ENCODE measurements at places on chromosomes 13 and 19. TPM values are rescaled to one million over a fixed set of nuclear protein-coding genes. Genes with fewer than 3 reads are reported as not detected.
A peak's percentile ranks its signal among the peaks of the same experiment; 100 is the strongest.

DNA sequence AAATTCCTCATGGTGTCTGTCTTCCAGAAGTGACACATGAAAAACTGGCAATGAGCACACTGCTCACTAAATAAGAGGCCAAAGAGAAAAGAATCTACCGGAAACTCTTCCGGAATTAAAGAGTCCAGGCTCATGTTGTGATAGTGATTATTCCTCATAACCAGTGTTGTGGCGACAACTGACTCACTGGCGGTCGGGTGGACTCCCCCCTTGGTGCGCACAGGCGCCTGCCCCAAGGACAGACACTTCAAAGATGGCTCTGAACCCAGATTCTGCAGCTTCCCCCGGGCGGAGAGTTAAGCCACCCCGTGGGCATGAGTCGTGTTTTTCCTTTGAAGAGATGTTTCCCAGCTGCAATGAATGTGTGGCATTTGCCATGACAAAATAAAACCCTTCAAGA lies 10.3 kb downstream of the IL17D start:
- no peak for DNase-seq

The PLIN4 gene
- total RNA-seq: 0.22 TPM

The KIR3DL2 gene
- total RNA-seq: 0.47 TPM

The LILRA1 gene
- not detected for total RNA-seq

GRCh38 chr19:1302533-1303239 lies 17.0 kb downstream of the EFNA2 start:
- no peak for DNase-seq

The ZNF784 gene
- 7.4 TPM for total RNA-seq

GRCh38 chr13:95505986-95506385 lies 46.5 kb upstream of the CLDN10 start:
- DNase-seq: no peak

The LILRB4 gene
- 3.2 TPM for total RNA-seq

- no peak for DNase-seq
Observed at GRCh38 chr13:35496761-35497386, 20.4 kb upstream of the MAB21L1 start.

GRCh38 chr19:15871570-15871969 lies 26.3 kb downstream of the CYP4F2 start:
- DNase-seq: no peak

- no peak for DNase-seq
Observed at GRCh38 chr13:42832341-42833096, 51.1 kb downstream of the FAM216B start.

DNA sequence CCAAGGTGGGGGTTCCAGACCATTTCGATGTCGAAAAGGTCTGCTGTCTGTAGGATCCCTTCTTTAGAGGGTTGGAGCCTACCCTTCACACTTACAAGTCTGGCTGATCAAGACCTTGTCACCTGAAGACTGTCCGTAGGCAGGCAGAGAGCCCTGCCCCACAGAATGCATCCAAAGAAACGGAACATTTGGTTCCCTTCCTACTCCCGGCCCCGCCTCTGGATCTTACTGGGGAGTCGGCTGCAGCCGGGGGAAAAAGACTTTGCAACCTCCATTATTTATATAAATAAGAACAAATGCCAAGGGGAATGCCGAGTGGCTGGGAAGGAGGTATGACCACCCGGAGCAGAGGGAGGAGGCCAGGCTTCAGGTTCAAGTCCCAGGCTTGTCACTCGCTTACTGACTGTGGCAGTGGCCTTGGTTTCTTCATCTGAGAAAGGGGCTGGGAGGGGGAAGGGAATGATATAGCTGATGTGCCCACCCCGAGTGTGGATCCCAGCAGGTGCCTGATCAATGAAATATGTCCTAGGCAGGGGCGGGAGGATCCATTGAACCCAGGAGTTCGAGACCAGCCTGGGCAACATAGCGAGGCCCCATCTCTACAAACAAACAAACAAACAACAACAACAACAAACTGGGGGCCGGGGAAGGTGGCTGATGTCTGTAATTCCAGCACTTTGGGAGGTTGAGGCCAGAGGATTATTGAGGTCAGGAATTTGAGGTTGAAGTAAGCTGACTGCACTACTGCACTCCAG lies 48.7 kb downstream of the RFX2 start:
- DNase-seq: no peak

The MAP3K10 gene
- total RNA-seq: 30.2 TPM

- DNase-seq: no peak
Observed at GRCh38 chr13:57633950-57634838, 2.6 kb downstream of the PCDH17 start.

- DNase-seq: peak; percentile 51
Observed at GRCh38 chr13:99425485-99426341, 75.6 kb upstream of the TM9SF2 start.

DNA sequence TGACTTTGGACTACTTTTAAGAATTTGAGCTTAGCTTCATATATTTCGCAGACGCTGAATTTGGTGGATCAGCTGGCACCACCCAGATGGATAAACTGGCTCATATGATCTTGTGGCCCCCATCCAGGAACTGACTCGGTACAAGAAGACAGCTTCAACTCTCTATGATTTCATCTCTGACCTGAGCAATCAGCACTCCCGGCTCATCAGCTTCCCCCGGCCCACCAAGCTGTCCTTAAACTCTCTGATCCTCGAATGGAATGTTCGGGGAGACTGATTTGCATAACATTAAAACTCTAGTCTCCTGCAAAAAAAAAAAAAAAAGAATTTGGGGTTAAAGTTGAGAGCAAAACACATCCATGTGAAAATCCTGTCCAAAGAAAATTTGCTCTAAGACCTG lies 71.4 kb upstream of the IRS2 start:
- no peak for DNase-seq

DNA sequence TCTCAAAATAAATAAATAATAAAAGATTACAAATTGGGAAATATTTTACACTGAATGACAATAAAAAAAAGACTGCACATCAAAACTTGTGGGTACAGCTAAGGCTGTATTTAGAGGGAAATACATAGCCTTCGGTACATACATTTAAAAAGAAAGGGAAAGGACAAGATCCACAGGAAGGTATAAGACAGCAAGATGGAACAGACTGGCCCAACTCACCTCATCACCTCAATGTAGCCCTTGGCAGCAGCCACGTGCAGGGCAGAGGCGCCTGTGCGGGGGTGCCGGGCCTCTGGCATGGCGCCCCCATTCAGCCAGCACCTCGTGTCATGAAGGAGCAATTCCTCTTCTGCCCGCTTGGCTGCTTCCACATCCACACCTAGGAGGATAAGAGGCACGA lies 14.2 kb downstream of the PPP1R12C start:
- no peak for DNase-seq

The CGB3 gene
- total RNA-seq: not detected

GRCh38 chr19:45058622-45059159 lies 17.6 kb downstream of the ZNF296 start:
- DNase-seq: no peak

DNA sequence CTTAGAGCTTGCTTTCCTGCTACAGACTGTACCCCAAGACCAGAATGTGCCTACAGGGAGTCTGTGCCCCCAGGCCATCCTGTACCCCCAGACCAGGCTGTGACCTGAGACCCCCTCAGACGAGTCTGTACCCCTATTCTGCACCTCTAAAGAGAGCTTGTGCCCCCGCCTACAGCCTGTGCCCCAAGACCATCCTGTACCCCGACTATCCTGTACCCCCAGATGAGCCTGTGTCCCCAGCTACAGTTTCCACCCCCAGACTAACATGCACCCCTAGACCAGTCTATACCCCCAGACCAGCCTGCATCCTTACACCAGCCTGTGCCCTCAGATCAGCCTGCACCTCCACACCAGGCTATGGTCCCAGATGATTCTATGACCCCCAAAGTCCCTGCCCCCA lies 2.0 kb downstream of the CACNG6 start:
- DNase-seq: no peak

GRCh38 chr19:51150627-51151026 lies 8.5 kb downstream of the SIGLEC7 start:
- DNase-seq: no peak

DNA sequence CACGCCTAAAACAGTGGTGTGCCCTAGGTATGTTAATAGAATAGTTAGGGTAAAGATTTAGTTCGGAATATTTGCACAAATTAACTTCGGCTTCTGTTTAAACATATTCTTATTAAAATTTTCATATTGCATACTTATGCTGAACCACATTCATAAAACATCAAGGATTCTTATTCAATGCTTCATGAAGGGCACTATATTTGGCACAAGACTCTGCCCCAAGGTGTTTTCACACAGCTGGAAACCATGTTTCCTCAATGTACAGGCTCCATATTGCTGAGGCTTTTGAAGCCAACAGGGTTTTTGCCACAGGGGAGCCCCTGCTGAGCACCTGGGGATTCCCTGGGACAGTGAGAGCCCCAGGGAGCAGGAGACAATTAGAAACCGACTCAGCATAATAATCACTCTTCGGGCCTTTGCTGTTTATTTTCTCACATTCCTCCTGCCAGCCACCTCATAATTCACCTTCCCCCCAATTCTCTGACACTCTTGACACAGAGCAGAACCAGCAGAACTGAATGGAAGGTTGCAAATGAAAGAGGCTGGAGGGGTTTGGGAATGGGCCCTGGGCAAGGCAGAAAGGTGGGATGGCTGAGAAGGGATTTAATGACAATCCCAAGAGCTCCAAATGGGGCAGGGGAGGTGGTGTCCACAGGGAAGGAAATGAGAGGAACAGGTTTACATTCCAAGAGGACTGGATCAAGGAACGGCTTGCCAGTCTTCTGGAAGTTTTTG lies 72.3 kb upstream of the POMP start:
- no peak for DNase-seq

- no peak for DNase-seq
Observed at GRCh38 chr19:40217027-40217810, 965 bp downstream of the TTC9B start.

GRCh38 chr13:28820099-28821051 lies at the start of gene MTUS2:
Gene MTUS2, plus strand, starts transcription at chr13:28820339.
- no peak for DNase-seq

DNA sequence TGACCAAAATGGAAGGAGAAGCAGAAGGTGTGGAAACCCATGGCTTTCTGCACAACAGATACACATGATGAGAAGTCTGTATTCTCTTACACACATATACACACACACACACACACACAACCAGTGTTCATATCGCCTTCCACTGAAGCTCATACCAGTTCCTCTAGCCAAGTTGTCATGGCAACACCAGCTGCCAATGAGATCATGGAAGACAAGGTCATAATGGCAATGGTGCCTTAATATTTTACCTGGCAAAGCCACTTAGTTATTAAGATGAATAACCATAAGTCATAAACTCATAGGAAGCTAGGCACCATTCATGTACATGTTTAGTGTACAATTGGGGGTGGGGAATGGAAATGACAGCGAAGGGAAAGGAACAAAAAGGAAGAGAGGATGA lies 2.6 kb upstream of the DHRS12 start:
- no peak for DNase-seq

DNA sequence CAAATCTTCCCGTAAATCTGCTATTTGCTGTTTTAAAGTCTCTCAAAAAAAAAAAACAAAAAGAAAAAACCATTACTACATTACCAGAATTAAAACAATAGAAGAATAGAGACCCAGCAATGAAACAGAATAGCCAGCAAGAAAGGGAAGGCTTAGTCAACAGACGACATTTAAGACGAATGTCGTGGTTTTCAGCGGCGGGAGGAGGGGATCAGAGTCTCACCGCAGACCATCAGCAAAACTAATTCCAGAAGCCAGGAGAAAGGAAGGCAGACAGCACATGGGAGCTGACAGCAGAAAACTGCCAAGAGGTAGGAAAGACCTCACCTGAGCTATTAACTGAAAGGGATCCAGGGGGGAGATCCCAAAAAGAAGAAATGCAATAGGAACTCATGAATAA lies 128.9 kb downstream of the RNF17 start:
- DNase-seq: no peak

The SHC2 gene
- total RNA-seq: 0.64 TPM

The MAMSTR gene
- total RNA-seq: 2.5 TPM

The NLRP4 gene
- not detected for total RNA-seq

The GRK1 gene
- total RNA-seq: not detected

The ZNF253 gene
- 23.8 TPM for total RNA-seq

The TMIGD2 gene
- 9.3 TPM for total RNA-seq

The SERPINE3 gene
- not detected for total RNA-seq

- no peak for DNase-seq
Observed at GRCh38 chr13:111503905-111504695, 183.7 kb downstream of the TEX29 start.

The SMAD9 gene
- total RNA-seq: not detected

The CD37 gene
- total RNA-seq: 330 TPM

The C19orf53 gene
- total RNA-seq: 84.3 TPM

DNA sequence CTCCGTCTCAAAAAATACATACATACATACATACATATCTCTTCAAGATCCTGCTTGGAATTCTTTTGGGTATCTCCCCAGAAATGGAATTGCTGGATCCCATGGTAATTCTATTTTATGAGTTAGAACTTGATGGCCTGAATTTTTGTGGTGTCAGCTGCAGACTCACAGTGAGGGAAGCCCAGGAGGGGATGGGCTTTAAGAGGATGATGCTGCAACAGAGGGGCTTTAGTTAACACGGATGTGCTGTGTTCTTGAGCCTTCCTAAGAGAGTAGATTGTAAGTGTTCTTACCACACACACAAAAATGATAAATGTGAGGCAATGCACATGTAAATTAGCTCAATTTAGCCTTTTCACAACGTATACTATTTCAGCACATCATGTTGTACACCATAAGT lies 31.8 kb downstream of the CACNG6 start:
- DNase-seq: no peak

DNA sequence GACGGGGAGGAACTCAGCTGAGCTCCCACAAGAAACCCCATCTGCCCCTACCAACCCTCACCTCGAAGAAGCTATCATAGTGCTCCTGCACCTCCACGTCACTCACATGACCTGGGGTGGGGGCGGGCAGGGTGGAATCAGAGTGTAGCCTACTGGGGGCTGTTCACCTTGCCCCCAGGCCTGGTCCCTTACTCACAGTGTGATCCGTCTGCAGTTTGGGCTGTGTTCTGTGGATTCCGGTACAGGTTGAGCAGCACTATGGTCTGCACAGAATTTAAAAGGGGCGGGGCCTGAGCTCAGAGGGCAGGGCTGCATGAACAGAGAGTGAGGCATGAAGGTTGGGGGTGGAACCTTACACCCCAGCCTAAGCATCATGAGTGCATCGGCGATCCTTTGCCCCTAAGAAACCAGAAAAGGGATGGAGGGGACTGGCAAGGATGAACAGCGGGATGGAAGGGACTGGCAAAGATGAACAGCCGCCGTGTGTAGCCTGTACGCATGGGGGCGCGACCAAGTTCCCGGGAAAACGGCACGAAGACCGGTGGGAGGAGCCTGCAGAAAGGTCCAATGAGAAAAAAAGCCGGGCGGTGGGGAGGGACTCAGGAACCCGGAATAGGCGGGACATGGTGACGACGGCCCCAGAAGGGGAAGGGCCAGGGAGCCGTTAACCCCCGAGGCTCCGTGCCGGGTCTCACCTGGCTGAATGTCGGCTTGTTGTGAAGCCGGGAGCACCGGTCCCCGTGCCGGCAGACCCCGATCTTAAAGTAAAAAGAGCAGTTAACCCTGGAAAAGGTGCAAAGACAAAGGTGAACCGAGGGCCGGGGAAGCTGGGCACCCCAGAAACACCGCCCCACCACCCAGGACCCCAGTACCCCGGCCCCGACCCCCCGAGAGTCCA lies 539 bp downstream of the U2AF1L4 start:
- DNase-seq: peak; percentile 96
